Suprapubic skin (tissue), 4 donors: ENCODE measurements at places on chromosomes 6 and 20.

DNA sequence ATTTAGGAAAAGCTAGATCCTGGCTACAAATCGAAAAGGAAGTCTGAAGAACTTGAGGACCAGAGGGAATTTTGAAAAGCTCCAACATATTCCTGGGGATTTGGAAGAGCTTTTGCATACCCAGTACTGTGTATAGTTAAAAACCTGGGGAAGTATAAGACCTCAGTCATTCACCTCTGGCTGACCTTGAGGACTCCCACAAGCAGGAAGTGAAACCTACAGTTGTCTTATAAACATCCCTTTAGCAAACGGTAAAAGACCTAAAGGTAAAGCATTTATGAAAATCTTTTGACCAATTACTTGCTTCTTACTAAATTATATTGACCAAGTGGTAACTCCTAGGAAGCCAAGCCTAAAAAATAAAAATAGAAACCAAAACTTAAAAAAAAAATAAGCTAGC lies 175.0 kb downstream of the HAO1 start:
- DNase-seq, result no peak

DNA sequence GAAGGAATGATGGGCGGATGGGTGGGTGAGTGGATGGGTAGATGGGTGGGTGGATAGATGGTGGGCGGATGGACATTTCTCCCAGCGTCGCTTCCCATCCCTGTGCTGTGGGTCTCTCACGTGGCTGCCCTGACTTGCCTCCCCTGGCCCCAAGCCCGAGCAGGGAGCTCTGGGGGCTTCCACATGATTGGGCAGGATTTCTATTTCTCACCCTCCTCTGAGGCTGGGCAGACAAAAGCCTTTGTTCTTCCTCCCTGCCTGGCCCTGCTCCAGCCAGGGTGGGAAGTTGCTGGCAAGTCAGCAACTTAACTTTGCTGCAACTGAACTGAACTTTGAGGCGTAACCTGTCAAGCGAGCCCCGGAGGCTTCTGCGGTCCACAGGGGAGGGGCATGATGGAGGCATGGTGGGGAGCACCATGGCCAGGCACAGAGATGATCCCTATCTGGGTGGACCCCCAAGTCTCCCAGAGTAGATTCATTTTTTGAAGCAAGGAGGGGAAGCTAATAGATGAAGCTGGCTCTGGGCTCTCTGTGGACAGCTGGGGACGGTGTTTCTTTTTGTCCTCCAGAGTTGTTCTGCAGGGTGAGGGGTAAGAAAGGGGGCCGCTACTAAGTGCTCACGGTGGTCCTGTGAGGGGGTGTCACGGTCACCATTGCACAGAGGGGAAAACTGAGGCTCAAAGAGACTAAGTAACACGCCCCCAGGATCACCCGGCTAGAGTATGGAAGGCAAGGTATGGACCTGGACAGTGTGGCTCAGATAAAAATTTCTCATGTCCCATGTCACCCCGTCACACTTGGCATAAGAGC lies 140.1 kb downstream of the CEBPB start:
- no peak for DNase-seq

DNA sequence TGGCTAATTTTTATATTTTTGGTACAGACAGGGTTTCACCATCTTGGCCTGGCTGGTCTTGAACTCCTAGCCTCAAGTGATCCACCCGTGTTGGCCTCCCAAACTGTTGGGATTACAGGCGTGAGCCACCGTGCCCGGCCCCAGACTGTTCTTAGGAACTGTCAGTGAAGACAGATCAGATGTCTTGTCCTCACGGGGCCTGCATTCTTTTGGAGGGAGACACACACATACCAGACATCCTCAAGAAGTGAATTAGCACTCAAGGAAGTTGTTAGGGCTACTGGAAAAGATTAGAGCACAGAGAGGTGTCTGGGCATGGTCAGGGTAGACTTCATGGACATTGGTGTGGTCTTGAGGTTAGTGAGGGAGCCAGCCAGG lies 10.3 kb upstream of the LPIN3 start:
- DNase-seq, result peak; percentile 45

- DNase-seq, result no peak
Observed at GRCh38 chr6:138778331-138778730, 4.8 kb downstream of the CCDC28A start.

DNA sequence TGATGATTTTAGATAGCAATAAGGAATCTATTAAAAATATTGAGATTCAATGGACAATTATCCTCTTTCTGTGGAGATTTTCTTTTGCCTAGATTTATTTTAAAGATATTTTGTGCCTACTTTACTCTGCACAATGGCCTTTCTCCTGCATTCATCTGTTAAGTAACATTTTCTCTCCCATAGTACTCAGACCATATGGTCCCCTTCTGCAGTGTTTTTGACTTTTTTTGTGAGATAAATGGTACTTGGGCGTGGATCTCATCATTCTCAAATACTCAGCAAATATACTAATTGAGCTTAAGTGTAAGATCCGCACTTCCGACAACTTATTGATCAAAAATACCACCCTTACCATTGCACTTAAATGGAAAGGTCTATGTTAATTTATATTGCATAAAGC lies 55.8 kb downstream of the PHACTR1 start:
- no peak for DNase-seq
